ENCODE measurements at places on chromosomes 5 and 9. TPM values are rescaled to one million over a fixed set of nuclear protein-coding genes. Genes with fewer than 3 reads are reported as not detected.
A peak's percentile ranks its signal among the peaks of the same experiment; 100 is the strongest.

DNA sequence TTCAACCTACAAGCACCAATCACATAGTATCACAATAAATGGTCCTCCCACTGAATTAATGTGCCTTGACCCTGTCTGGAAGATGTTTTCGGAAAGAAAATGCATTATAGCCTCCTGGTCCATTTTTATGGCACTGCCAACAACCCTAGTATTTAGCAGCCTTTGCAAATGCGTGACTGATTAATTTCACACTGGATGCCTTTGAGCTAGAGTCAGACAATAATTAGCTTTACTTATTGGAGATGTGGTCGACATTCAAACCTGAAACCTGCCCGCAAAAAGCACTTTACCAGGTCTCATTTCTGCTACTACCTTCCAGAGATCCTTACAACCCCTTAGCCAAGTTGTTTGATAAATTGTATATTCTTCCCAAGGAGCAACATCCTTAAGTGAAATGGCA lies 119.3 kb upstream of the DPYSL3 start:
- H3K36me3 ChIP-seq = no peaks in the 10 kb centered on the region
- H3K4me3 ChIP-seq = no peak overlapping the region
- no peaks in the 10 kb centered on the region for H3K27me3 ChIP-seq
- peaks cover 2% of the 10 kb centered on the region for H3K4me1 ChIP-seq
- H3K27ac ChIP-seq = no peak overlapping the region

DNA sequence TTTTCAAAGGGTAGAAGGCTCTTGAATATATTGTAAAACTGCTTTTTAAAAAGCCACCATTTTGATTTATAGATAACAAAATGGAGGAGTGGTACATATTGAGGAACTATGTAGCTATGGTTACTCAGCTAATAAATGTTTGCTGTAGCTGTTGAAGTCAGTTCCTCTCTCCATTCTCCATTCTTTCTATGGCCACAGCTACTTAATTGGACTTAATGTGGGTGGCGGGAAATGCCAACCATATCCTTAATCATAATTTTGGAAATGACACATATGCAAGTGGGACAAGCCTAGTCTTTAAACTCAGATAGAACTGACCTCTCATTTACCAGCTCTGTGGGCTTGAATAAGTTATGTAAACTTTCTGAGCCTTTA lies 10.6 kb downstream of the CDKN2A start:
- peaks cover 74% of the 10 kb centered on the region for H3K27me3 ChIP-seq
- no peak for DNase-seq
- H3K27ac ChIP-seq = no peak overlapping the region
- no peak overlapping the region for H3K4me3 ChIP-seq
- H3K36me3 ChIP-seq = peaks cover 2% of the 10 kb centered on the region

DNA sequence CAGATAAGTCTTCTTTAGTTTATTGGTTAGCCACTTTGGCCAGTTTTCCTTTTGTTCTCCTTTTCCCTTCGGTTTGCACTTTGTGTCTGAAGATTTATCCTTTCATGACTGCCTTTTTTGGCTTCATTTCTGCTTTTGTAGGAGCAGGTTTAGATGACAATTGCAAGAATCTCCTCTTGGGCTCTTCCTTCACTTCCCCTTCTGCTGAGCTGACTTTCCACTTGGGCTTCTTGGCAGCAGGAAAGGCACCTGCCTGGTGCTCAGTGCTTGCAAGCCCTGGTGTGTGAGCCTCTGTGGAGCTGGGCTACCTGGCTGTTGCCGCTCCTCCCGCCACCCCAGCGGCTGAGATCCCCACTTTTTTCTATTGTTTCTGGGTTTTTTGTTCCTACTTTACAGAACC lies 7.3 kb downstream of the CCDC112 start:
- H3K27me3 ChIP-seq = no peaks in the 10 kb centered on the region
- H3K4me3 ChIP-seq = no peak overlapping the region
- H3K4me1 ChIP-seq = peaks cover 3% of the 10 kb centered on the region
- peaks cover 4% of the 10 kb centered on the region for H3K36me3 ChIP-seq
- H3K27ac ChIP-seq = no peak overlapping the region
- no peak for DNase-seq

DNA sequence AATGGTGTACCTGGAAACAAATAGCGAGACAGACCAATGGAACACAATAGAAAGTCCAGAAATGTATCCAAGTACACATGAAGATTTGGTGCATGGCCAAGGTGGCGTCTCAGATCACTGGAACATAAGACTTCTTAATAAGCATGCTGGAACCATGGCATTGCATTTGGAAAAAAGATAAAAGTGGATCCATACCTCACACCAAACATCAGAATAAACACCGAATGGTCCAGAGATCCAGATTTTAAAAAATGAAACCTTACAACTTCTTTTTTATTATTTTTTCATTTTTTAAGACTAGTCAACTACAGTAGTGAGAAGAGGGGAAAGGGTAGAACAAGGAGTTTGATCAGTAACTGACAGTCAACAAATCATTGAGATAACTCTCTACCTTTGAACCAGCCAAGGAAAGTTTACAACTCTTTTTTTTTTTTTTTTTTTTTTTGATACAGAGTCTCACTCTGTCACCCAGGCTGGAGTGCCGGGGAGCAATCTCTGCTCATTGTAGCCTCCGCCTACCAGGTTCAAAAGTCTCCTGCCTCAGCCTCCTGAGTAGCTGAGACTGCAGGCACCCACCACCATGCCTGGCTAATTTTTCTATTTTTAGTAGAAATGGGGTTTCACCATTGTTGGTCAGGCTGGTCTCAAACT lies 8.8 kb upstream of the DUSP1 start:
- H3K27me3 ChIP-seq = no peaks in the 10 kb centered on the region
- no peak overlapping the region for H3K4me3 ChIP-seq
- H3K36me3 ChIP-seq = peaks cover 3% of the 10 kb centered on the region

The GLRX gene
- total RNA-seq = 110 TPM

The PGM5 gene
- total RNA-seq = not detected

The PCDHGA9 gene
- total RNA-seq = 0.13 TPM

GRCh38 chr5:176319827-176320554 lies 41.6 kb downstream of the KIAA1191 start:
- H3K4me1 ChIP-seq = no peaks in the 10 kb centered on the region
- no peaks in the 10 kb centered on the region for H3K27me3 ChIP-seq
- H3K4me3 ChIP-seq = no peak overlapping the region
- DNase-seq = no peak
- H3K27ac ChIP-seq = peak overlapping the region; percentile 13

- no peak for DNase-seq
- no peak overlapping the region for H3K27ac ChIP-seq
- no peaks in the 10 kb centered on the region for H3K36me3 ChIP-seq
- H3K4me3 ChIP-seq = no peak overlapping the region
- H3K27me3 ChIP-seq = peaks cover 2% of the 10 kb centered on the region
These were observed 98.5 kb upstream of the LHFPL2 start for GRCh38 chr5:78747055-78747454.

The OTULINL gene
- 47.0 TPM for total RNA-seq

DNA sequence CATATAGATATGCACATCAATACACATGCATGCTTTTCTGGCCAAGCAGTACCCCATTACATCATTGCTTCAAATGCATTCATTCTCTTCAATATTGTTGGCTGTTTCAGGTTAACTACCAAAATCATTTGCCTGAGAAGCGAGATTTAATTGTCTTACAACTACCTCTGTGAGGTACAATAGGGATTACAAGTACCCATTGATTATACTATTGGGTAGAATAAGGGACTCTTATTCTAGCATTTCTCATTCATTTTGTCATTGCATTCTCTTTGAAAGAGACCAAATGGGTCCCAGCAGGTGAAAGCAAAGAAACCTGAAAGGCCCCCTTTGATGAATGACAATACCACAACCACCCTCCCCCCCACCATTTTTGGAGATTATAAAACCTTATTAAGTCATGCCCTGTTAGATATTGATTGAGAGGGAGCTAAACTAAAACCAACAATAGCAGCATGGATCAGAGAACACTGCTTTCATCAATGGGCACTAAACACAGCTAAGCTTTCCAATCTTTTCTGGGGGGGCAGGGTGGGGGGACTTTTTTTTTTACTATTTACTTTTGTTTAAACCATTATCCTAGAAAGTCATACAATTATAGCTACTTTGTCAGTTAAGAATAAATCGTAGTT lies 375.0 kb upstream of the CCNH start:
- H3K4me3 ChIP-seq = no peak overlapping the region
- no peaks in the 10 kb centered on the region for H3K36me3 ChIP-seq
- DNase-seq = no peak
- no peak overlapping the region for H3K27ac ChIP-seq
- H3K4me1 ChIP-seq = no peaks in the 10 kb centered on the region
- H3K27me3 ChIP-seq = peaks cover 10% of the 10 kb centered on the region

DNA sequence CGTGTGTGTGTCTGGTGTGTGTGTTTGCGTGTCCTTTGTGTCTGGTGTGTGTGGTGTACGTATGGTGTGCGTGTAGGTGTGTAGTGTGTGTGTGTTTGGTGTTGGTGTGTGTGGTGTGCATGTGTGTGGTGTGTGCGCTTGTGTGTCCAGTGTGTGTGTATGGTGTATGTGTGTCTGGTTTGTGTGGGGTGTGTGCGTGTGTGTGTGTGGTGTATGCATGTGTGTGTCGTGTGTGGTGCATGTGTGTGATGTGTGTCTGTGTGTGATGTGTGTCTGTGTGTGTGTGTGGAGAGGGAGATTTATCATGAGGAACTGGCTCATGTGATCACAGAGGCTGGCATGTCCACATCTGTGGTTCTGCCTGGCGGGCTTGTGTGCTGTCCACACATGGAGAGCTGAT lies 71.7 kb downstream of the CACNA1B start:
- peaks cover 15% of the 10 kb centered on the region for H3K27me3 ChIP-seq
- H3K4me1 ChIP-seq = no peaks in the 10 kb centered on the region
- DNase-seq = no peak
- H3K4me3 ChIP-seq = no peak overlapping the region

Measured in naive thymus-derived CD8-positive, alpha-beta T cell (primary cell).